ENCODE measurements at places on chromosomes 3 and 15. TPM values are rescaled to one million over a fixed set of nuclear protein-coding genes. Genes with fewer than 3 reads are reported as not detected.

Gene CFAP91
- total RNA-seq: 2.9 TPM

Gene CFAP20DC
- 0.38 TPM for total RNA-seq

Gene PIAS1
- total RNA-seq: 68.8 TPM

Gene SCN11A
- total RNA-seq: 0.49 TPM

Gene GPR27
- total RNA-seq: not detected

Gene ADAMTS7
- total RNA-seq: 9.7 TPM
